ENCODE measurements at places on chromosomes 12 and 14. TPM values are rescaled to one million over a fixed set of nuclear protein-coding genes. Genes with fewer than 3 reads are reported as not detected.

- no peak for DNase-seq
These were observed 194.3 kb downstream of the AEBP2 start for GRCh38 chr12:19633641-19634040.

- no peak for DNase-seq
These were observed 225.1 kb downstream of the DIO2 start for GRCh38 chr14:79986251-79986650.

- DNase-seq, result no peak
These were observed 67.7 kb downstream of the BCAT1 start for GRCh38 chr12:24881227-24881626.

The MEG3 gene
- total RNA-seq, result 17.5 TPM

DNA sequence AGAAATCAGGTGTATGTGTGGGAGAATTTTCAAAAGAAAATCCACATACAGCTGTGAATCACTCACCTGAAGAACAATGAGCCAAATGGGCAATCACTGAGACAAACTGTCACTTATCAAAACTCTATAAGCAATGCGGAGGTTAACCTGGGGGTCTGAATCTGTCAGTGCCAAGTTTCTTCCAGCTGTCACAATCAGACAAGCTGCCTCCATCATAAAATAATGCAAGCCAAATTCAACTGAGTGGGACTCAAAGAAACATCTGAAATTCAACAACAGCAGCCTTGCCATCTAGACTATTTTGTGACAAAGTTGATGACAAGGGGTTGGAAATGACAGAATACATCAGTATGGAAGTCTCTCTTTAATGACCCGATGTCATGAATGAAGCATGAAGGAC lies 60.3 kb downstream of the GARIN6 start:
- no peak for DNase-seq

The SERPINA12 gene
- total RNA-seq, result not detected
